ENCODE measurements at places on chromosomes 6 and 20.

DNA sequence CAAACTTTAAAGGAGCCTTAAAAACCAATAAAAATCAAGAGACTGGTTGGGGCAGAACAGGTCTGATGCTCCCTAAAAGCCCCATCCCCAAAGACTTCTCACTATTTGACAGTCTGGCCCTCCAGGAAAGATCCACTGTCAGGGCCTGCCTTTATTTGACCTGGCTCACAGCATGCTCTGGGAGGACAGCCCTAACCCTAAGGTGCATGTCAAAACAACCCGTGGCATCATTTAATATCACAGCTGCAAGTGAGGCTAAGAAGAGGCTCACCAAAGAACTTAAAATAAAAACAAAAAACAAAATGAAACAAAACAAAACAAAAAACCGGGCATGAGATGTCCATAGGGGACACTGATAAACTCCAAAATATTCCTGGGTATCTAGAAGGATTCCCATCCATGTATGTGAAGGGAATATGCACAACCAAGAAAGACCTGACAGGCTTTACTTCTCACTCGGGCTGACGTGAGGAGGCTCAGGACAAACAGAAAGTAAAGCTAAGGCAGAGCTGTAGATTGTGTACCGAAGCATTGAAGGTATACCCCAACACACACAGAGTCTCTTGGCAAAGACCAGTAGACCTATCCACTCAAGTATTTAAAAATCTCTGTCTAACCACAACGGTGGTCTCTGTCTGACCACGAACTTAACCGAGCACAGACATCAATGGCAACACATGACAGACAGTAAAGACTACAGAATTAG is 57.3 kb downstream of the AHI1 start:
- no peak for DNase-seq

GRCh38 chr6:121531658-121532169 is 96.3 kb downstream of the GJA1 start:
- DNase-seq = peak; percentile 22

- DNase-seq = no peak
Observed at GRCh38 chr6:169165561-169166300, 87.9 kb downstream of the THBS2 start.

- no peak for DNase-seq
Observed at GRCh38 chr6:116278854-116279231, 887 bp downstream of the TSPYL1 start.

DNA sequence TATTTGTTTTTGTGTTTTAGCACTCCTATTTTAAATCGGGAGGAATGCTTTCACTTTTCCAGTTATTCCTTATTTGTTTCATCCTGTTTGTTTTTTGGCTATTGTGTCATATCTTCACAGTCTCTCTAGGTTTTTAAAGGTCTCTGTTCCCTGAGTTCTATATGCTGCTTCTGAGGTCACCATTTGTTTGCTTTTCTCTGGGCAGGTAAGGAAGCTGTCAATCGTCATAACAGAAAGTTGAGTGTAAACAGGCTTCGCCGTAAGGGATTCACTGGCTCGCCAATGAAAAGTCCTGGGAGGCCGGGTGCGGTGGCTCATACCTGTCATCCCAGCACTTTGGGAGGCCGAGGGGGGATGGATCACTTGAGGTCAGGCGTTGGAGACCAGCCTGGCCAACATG is 48.7 kb upstream of the RPS6KA2 start:
- no peak for DNase-seq

DNA sequence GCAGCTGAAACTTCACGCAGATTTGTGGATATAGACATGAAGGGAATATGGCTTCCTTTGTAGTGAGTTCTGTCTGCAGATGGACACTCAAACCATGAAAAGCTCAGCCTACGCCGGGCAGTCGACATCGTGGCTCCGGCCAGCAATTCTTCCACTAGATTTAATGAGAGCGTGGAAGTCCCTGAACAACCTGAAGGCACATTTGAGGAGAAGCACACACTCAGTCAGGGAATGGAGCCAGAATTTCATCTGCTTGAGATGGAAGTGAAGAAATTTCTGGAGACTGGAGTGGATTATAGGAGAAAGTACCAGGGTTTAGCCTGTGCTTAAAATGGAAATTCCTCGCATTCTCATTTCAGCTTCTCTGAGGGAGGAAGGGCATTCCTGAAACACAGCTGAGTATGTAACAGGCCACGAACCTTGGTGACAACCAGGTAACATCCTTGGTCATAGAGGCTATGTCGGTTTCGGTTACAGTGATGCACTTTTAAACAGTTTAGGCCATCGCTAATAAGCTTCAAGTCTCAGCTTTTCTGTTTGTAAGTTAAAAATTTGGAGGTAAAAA is 80.5 kb upstream of the AGPAT4 start:
- DNase-seq = no peak

- DNase-seq = no peak
Observed at GRCh38 chr6:15205321-15205720, 40.5 kb upstream of the JARID2 start.

GRCh38 chr6:79894939-79895338 is 52.4 kb downstream of the ELOVL4 start:
- no peak for DNase-seq

GRCh38 chr6:33957131-33957891 is 153.5 kb upstream of the MLN start:
- DNase-seq = no peak

DNA sequence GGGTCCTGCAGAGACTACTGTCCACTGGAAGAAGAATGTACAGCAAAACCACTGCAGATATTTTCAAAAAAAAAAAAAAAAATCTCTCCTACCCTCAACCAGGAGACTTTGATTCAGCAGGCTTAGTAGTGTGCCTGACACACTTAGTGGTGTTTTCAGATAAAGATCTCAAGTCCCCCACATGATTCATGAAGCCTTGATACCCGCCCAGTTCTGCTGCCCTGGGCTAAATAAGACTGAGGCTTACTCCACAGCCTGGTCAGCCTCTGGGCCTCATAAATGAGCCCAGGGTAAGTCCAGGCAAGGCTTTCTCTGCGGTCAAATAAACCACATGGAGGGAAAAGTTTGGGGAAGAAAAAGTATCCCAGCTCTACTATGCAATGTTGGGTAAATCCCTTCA is 222.1 kb upstream of the ARID1B start:
- DNase-seq = no peak

- DNase-seq = no peak
Observed at GRCh38 chr6:48111143-48111506, at the start of gene PTCHD4. PTCHD4 (minus strand) TSS chr6:48111197; CDS start chr6:48068957, 42,240 bp downstream.

- peak; percentile 81 for DNase-seq
Observed at GRCh38 chr20:62685781-62686555, 22.7 kb upstream of the NTSR1 start.

- no peak for DNase-seq
Observed at GRCh38 chr20:22805219-22805618, 220.8 kb upstream of the FOXA2 start.

- DNase-seq = no peak
Observed at GRCh38 chr6:123159861-123160260, 163.8 kb downstream of the CLVS2 start.

DNA sequence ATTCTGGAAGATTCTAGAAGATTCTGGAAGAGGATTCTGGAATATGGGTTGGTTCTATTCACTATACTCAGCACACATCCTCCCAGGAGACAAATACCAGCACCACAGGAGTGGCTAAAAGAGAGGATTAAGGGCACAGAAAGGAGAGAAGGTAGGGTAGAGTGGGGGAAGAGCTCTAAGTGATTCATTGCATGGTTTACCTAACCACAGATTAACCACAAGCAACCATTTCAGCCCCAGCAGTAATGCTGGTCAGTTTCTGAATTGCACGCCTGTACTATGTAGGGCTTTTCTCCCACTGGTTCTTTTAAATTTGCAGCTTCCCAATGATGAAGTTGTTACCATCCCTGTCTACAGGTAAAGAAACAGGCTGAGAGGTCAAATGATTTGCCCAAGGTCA is 192.7 kb upstream of the PMEPA1 start:
- no peak for DNase-seq

GRCh38 chr6:124371974-124372475 is 568.4 kb downstream of the NKAIN2 start:
- no peak for DNase-seq

- no peak for DNase-seq
Observed at GRCh38 chr6:7086488-7086887, 21.3 kb upstream of the RREB1 start.

- no peak for DNase-seq
Observed at GRCh38 chr6:44727651-44728630, 340.4 kb downstream of the CDC5L start.

DNA sequence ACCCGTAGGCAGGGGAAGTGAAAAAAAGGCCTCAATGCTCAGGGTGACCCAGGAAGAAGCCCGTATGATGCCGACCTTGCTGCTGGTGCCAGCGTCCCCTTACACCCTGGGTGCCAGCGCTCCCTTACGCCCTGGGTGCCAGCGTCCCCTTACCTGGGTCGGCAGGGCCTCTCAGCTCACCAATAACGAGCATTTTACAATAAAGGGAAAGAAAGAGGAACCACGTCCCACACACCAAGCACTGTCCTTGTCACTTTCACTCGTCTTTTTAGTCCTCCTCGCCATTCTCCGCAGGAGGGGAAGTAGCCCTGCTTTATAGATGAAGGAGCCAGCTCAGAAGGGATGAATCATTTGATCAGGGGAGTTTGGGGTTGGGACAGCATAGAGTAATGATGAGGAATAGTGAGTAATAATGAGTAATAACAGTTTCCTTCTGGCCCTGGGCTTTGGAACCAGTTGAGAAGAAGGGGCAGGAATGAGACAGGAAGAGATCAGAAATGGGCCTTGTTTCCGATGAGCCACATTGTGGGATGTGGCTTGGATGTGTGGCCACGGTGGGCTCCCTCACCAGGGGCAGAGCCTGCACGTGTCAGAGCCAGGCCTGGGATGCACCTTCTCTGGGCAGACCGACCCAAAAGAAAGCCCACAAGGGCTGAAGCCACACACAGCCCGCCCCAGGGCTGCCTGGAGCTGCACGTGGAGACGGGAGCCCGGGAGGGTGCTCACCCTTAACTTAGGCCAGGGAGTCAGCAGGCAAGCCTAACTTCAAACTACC is 75.7 kb downstream of the SYNJ2 start:
- DNase-seq = no peak

DNA sequence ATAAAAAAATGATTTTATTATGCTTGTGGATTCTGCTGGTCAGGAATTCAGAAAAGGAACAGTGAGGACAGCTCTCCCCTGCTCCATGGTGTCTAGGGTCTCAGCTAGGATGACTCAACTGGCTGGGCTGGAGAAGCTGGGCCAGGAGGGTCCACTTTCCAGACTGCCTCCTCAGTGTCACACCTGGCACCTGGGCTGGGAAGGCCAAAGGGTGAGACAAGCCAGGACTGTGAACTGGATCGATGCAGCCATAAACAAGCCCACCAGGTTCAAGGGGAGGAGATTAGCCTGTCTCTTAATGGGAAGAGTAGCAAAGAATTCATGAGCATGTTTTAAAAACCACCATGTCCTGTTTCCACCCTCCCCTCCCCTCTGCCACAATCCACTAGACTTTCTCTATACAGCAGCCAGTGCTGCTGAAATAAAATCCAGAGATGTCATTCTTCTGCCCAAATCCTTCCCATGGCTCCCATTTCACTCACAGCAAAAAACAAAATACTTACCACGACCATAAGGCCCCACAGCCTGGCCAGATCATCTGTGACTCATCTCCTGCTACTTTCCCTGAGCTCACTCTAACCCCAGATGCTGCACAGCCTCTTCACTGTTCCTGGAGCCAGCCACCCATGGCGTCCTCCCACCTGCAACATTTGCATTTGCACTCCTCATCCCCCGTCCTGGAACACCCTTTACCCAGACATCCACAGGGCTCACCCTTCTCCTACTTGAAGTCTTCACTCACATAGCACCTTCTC is 13.8 kb downstream of the SPTLC3 start:
- no peak for DNase-seq

- no peak for DNase-seq
Observed at GRCh38 chr20:24465730-24466129, 3.7 kb upstream of the SYNDIG1 start.

GRCh38 chr6:160831739-160832138 is 129.7 kb downstream of the PLG start:
- DNase-seq = peak; percentile 51

DNA sequence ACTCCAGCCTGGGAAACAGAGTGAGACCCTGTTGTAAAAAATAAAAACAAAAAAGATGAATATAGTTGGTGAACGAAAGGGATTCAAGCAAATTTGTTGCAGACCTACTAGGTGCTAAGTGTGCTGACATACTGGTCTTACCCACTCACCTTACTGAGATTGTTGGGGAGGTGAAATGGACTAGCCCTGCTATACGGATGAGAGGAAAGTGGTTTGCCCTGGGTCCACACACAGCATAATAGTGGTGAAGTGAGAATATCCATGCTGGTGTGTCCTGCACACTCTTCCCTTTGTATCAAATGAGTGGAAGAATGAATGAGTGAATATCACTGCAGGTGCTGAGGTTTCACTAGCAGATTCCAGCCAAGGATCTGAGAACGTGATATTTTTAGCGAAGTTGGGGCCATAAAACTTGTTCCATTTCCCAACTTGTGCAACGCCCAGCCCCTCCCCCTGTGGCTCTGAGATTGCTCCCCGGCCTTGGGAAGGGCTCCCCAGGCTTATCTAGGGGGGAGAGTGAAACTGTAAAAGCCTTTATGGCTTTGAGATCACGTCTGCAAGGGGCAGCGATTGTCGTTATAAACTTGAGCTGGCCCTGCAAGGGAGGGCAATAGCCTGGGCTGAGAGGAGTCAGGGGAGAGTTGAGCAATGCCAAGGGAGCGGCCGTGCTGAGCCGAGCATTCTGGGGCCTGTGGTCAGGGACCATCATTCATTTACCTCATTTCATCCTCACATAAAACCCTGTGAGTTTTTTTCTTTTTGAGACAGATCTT is 33.2 kb upstream of the TTPAL start:
- DNase-seq = no peak

DNA sequence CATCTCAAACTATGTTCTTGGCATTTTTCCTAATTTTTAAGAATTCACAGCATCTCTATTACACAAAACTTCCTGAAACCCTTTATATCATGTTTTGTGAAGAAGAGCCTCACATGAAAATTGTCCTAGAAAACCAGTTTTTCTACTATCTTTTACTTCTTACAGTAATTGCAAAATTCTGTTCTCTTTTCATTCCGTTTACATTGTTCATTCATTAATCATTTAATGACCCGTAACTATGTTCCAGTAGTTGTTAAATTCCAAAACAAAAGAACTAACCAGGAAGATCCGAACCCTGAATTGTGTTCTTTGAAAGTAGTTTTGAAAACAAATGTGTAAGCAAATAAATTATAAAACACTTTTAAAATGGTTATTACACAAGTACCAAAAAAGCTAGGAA is 597.0 kb downstream of the EYS start:
- no peak for DNase-seq

GRCh38 chr6:152244998-152245630 is 392.0 kb downstream of the SYNE1 start:
- DNase-seq = no peak

- no peak for DNase-seq
Observed at GRCh38 chr6:136020691-136021090, 169.2 kb downstream of the PDE7B start.
